Activated T-helper 1 cell treated with anti-CD3 and anti-CD28 coated beads, Interleukin-2, amount 50 U/mL, for 16 hours (primary cell): ENCODE measurements at places on chromosomes 1 and 21.
A peak's percentile ranks its signal among the peaks of the same experiment; 100 is the strongest.

DNA sequence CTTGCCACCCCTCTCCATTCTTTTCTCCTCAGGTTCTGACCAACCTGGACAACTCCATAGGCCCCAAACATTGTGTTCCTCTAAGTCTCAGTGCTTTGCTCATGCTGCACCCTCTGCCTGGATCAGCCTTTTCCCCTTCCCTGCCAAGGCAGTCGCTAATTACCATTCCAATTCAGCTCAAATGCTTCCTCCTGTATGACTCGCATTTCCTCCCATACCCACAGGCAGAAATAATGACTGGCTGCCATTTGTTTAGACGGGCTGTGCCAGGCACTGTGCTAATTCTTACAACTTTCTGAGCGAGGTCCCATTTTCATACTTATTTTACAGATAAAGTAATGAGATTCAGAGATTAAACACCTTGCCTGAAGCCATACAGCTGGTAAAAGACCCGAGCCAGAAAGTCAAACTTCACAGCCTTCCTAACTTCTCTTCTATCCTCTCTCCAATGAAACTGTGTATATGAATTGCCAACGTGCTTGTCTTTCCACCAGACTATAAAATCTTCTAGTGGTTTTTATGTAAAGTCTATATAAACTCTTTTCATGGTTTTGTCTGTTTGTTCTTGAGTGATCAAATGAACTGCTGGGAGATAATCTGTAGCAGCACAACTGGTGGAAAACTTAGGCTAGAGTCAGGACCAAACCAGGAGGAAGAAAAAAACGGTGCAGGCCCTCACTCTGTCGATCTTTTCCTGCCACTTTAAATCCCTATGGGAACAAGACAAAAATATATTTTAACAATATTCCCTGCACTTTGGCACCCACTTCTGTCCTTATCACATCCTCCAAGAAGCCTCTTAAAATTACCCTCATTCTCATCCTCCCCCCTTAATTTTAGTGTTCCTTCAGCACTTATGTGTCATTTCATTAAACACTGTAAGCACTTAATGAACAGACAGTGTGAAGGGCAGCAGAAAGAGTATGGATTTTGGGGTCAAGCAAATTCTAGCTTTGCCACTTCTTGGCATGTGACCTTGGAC lies 33.7 kb downstream of the RAB3B start:
- no peak for DNase-seq

- DNase-seq, result no peak
Observed at GRCh38 chr1:39988618-39989343, 33.8 kb downstream of the MFSD2A start.

- DNase-seq, result no peak
Observed at GRCh38 chr21:42565886-42566523, 52.4 kb downstream of the SLC37A1 start.

GRCh38 chr1:69585666-69586065 lies 17.9 kb downstream of the LRRC7 start:
- no peak for DNase-seq

GRCh38 chr1:245148861-245149260 lies 5.9 kb upstream of the KIF26B start:
- DNase-seq, result no peak

GRCh38 chr1:159828581-159829272 lies 2.1 kb downstream of the SLAMF8 start:
- DNase-seq, result no peak

DNA sequence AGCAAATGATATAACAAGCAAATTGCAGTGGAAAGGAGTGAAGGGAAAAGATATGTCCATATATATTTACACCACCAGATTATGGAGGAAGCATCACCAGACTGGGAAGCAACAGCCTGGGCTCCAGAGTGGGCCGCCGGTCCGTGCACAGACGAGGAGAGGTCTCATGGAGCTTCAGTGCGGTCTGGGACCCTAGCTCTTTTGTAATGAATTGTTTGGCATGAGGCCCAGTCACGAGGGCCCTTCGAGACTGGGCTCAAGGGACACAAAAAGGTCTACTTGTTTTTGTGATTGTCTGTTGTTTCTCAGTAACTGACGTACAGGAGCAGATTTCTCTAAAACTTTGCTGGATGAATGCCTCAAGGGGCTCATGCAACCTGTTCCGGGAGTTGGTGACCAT lies 12.9 kb upstream of the STUM start:
- no peak for DNase-seq

DNA sequence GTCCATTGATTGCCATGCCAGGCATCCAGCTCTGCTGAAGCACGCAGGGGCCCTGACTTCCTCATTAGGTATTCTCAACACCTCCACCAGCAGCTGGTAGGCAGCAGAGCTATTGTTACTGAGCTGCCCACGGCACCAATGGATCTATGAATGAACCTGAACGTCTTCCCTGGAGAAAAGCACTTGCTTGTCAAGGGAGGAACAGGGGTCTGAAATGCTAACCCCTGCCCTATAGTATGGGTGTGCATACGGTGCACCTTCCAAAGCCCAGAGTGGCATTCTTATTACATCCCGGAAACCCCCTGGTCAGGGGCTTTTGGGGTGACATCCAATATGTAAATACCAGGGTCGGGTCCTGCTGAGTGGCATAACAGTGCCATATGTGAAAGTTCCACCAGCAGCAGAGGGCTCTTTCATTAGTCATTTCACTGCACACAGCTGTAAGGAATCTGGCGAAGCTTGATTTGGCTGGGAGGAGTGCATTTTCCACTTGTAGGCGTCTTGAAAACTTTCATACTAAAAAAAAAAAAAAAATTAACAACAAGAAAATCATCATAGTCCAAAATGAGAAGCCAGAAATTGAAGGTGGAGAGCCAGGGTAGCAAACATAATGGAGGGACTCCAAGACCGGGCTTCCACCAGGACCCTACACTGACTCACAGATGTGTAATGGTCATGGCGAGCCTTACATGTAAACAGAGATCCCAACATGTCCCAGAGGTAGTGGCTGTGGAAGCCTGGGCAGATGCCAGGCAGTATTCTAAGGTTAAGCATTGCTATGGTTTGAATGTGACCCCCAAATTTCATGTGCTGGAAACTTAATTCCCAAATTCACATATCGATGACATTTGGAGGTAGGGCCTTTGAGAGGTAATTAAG lies 58.8 kb upstream of the PRDX6 start:
- no peak for DNase-seq

- DNase-seq, result no peak
Observed at GRCh38 chr21:46518983-46519583, 60.4 kb downstream of the DIP2A start.

DNA sequence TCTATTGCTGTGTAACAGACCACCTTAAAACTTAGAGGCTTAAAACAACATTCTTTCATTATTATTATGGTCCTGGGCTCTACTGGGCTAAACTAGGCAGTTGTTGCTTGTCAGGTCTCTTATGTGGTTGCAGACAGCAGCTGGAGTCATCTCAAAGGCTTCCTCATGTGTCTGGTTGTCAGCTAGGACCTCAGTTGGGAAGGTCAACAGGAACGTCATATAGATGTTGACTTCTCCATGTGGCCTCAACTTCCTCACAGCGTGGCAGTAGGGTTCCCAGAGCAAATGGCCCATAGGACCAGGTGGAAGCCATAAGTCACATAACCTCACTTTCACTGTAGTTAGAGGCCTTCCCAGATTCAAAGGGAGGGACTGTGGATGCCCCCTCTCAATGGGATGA lies 15.4 kb upstream of the MEF2D start:
- no peak for DNase-seq

GRCh38 chr1:79151006-79151796 lies 144.7 kb upstream of the ADGRL4 start:
- DNase-seq, result no peak

GRCh38 chr21:26935977-26936376 lies 30.9 kb downstream of the ADAMTS5 start:
- no peak for DNase-seq

DNA sequence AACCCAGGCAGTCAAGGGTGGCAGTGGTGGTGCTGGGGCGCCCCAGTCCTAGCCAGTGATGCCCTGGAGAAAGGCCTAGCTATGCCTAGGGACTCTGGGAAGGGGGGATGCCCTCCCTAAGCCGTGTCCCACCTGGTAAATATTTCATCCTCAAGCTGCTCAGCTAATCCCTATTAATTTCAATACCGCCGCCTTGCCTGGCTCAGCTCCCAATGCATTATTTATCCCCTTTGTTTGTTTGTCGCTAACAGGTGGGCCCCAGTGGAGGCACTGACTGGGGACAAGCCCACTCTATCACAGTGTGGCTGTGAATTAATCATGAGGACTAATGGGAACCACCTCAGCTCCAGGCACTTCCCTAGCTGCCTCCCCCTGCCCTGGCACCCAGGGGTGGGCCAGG lies 22.5 kb downstream of the DMAP1 start:
- DNase-seq, result no peak

DNA sequence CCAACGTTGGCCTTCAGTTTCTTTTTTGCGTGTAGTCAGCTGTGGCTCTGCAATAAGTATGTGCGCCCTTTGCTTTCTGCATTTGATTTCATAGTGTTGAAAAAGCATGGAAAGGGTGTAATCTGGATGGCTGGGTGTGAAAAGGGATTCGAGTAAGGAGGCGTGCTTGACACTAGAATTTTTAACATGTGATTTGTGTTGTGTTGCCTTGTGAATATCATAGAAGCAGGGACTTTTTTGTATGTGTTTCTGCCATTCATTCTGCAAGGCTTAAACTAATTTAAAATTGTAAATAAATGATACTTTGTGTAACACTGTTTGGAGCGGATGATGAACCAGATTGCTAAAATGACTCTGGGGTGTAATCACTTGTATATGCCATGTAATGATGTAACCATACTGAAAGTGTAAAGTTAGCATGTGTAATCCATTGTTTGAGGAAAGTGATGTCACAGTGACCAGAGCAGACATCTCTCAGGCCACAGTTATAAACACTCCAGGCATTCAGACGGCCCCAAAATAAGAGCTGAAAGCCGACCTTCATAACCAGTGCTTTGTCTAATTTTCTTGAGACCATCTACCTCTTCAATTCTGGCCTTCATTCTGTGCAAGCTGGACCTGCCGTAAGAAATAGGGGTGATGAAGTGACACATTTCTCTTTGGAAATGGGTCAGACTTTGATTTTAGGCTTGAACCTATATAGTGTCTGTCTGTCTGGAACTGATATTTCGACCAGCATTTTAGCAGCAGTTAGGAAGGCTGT lies 618 bp downstream of the SH3BGR start:
- no peak for DNase-seq

DNA sequence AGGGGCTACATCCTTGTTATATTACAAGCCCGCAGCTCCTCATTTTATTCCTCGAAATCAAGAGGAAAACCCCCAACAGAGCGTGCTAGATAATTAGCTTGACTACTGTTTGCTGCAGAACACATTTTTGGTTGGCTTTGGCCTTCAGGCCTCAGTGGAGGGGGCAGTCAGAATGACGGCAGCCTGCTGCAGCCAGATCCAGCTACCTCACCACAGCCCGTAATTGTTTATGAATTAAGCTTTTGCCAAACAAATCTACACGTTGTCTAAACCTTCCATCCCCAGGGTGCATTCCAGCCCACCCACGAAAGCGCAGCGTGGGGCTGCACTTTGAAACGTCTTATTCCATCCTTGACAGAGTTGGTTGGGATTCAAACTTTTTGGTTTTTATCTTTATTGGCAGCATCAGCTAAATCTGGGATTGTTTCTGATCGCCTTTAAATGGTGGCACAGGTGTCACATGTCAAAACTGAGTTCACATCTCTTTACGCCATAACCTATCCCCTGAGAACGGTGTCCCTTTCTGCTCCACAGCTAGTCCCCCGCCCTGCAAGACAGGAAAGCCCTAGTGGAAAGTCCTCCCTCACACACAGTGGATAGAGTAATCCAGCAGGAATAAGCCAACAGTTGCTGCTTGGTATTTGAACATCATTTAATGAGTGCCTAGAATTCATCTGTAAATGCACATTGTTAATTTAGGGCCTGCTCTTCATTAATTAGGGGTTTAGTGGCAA lies 195.5 kb downstream of the LMO4 start:
- no peak for DNase-seq

DNA sequence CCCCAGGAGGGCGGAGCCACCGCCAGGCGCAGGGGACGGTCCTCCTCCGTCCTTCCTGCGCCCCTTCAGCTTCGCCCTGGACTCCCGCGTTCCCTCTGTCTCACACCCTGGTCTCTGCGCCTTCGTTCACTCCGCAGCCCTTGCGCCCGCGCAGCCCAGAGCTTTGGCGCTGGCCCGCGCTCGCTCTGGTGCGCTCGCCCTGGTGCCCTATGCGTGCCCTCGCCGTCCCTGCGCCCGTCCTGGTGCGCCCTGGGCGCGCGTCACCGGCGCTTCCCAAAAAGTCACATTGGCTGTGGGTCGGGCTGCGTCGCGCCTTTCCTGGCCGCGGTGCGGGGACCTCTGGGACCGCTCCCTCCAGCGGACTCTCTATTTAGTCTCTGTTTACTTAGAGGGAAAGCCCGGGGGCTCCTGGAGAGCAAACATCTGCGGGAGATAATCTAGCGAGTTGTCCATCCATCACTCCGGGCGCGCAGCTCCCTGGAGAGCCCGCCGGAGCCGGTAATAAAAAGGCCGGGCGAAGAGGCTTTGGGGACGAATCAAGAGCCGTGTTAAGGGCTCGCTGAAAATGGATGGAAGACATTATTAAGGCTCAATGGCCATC lies 178.6 kb downstream of the PRDM16 start:
- DNase-seq, result no peak

- no peak for DNase-seq
Observed at GRCh38 chr1:33435096-33435820, 4.4 kb upstream of the PHC2 start.

DNA sequence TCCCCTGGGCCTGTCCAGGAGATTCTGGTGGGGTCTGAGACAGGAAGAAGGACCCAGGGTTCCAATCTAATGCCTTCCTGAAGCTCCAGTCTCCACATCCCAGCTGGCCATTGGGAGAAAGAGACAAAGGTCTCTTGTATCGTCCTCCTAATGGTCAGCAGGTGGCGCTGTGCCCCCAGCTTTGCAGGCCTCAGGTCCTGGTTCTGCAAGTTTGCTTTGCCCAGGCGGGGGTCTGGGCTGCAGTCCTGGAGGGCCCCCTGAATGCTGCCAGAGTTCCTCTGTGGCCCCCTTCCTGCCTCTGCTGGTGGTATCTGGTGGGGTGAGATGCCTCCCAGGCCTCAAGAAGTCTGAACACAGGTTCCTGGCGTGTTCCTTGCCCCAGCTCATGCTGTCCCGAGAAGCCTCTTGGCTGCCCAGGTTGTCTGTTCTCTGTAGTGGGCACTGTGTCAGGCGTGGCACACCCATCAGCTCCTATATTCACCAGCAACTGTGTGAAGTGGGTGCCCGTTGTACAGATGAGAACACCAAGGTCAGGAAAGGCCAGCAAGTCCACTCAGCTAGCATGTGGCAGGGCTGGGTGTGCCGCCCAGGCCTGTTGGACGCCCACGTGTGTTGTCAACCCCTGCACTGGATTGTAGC lies 33.8 kb upstream of the CSF3R start:
- peak; percentile 11 for DNase-seq

GRCh38 chr1:88462096-88462487 lies 222.0 kb upstream of the PKN2 start:
- DNase-seq, result no peak

- no peak for DNase-seq
Observed at GRCh38 chr1:202016811-202017748, 6.7 kb downstream of the ELF3 start.

DNA sequence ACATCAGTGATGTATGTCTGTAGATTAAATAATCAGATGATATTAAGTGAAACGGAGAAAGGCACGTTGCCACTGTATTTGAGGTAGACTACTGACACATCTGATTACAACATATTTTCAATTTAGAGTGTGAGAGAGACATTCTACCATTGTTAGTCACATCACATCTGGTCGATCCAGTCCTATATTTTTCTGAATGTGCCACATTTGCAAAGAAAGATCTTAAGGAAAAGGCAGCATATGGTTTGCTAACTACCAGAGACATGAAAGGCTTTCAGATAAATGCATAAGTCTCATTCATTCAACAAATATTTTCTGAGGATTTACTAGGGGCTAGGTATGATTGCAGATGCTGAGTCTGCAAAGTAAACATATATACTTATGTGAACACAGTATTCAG lies 114.3 kb upstream of the RUNX1 start:
- DNase-seq, result no peak
